ENCODE measurements at places on chromosomes 4 and X.

DNA sequence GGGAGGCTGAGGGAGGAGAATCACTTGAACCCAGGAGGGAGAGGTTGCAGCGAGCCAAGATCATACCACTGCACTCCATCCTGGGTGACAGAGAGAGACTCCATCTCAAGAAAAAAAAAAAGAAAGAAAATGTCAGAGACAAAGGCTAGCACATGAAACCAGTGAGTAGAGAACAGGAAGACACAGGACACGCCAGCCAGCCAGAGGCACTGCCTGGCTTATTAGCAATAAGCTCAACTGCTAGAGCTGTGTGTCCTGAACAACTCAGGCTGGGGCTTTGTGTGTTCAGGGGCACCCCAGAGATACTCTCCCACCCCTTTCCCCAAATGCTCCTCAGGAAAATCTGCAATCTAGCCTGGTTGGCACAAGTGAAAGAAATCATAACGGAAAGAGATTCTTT, 60.0 kb downstream of the RHOH start:
- DNase-seq = no peak

- DNase-seq = no peak
Measured at GRCh38 chrX:128619490-128619889, 567.3 kb upstream of the ACTRT1 start.

GRCh38 chr4:138815811-138816210, 199.8 kb upstream of the NOCT start:
- no peak for DNase-seq

DNA sequence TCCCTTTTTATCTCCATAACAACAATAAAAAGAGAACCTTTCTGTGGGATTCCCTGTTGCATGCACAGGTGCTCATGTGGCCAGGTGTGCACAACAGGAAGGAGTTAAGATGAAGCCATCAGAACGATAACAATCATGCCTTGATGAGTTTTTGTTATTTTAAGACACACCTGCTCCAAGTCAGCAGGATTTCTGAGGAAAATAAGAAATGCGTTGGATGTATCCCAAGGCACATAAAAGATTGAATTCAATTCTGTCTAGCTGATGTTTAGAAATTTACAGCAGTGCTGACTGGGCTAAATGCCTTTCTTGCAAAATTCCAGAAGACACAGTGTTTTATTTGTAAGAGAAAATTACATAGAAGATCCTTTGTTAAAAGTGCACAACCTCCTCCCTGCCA, 1678.2 kb downstream of the ARAP2 start:
- DNase-seq = no peak

DNA sequence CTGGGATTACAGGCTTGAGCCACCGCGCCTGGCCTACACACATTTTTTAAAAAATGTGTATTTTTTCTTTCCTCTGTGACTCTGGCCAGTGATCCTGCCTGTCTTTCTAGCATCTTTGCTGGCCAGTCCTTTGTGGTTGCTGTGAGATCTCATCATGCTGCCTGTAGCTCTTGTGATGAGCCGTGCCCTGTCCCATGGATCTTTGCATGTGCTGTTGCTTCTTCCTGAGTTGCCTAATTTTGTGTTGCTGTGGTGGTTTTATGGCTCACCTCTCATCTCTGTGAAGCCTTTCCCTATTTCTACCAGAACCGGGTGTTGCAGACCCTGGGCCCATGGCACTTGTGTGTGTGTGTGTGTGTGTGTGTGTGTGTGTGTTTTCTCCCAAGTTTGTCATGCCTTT, 8.3 kb downstream of the NSD2 start:
- DNase-seq = no peak

DNA sequence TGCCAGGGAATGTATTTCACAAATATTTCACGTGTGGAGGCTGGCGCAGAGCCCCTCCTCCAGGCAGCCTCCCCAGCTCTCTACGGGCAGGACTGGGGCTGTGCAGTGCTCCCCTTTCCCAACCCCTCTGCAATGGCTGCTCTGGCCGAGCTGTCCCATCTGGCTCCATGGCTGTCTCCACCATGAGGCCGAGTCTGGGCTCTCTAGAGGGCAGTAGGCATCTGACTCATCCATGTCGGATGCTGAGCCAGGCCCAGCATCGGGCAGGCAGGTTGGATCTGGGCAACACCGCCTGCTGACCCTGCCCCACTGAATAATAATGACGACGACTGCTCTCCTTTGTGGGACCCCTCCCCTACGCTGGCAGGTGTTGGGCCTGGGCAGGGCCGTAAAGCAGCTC, 11.0 kb upstream of the SH3TC1 start:
- DNase-seq = no peak
